ENCODE measurements at places on chromosomes 5 and 9. TPM values are rescaled to one million over a fixed set of nuclear protein-coding genes. Genes with fewer than 3 reads are reported as not detected.

The PCDHA1 gene
- total RNA-seq, result not detected

The CTSV gene
- 0.21 TPM for total RNA-seq

The PTRH1 gene
- 10.6 TPM for total RNA-seq

The SLC6A7 gene
- not detected for total RNA-seq

DNA sequence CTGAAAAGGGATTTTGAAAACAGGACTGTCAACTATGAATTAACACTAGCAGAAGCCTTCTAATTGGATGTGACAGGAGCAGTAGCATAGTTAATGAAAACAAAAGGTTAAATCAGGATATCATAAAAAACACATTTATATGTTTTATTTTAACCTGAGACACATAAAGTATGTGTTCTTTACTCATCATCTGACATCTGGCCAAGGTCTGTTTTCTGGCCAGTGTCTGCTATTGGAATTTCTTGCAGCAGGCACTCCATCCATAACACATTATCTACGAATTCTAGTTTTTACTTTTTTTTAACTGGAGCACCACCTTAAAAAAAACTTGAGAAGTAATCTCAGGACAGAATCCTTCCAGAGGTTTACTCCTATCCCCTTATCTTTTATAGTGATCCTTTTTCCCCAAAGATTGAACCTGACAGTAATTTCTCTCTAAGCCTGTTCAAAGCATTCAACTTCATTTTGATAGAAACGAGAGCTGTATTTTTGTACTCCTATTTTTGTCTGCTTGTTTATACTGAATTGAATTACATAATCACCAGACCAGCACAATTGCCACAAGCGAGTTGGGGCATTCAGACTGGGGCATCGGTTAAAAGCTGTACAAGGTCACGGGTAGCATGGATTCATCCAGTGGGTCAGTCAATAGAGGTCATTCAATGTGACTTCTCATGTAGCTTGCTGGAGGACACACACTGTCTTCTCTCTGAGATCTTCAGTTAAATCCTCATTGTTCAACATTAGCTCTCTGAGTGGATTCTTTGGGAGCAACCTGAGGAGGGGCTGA lies 205.6 kb upstream of the CLINT1 start:
- no peak overlapping the region for H3K27ac ChIP-seq
- H3K4me1 ChIP-seq, result peaks cover 5% of the 10 kb centered on the region
- H3K27me3 ChIP-seq, result peaks cover 16% of the 10 kb centered on the region
- H3K36me3 ChIP-seq, result peaks cover 2% of the 10 kb centered on the region
- H3K4me3 ChIP-seq, result no peak overlapping the region
- no peak for DNase-seq

DNA sequence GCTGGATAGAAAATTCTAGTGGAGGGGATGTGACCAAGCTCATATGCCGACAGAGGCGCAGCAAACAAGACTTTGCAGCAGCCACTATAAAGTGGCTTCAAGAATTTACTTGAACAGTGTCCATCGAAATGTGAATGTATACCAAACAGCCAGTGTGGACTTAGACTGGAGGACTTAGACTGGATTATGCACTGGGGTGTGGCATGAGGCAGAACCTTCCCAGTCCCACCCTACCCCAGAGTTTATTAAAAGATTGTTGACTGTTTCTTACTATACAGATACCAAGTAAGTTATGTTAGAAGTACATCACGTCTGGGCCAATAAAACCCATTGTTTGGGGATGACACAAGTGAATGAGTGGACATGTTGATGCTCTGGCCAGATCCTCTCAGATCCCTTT lies 561.3 kb upstream of the KLF4 start:
- H3K4me3 ChIP-seq, result no peak overlapping the region
- no peak overlapping the region for H3K27ac ChIP-seq
- no peak for DNase-seq

The DDX31 gene
- 14.7 TPM for total RNA-seq

The DCANP1 gene
- total RNA-seq, result not detected
